IMR-90 (cell line): ENCODE measurements at places on chromosomes 3 and 15.

- no peak for DNase-seq
Measured at GRCh38 chr15:46525984-46526725, 891.3 kb downstream of the SQOR start.

GRCh38 chr3:46460051-46460450 is 4.7 kb downstream of the LTF start:
- DNase-seq = no peak

DNA sequence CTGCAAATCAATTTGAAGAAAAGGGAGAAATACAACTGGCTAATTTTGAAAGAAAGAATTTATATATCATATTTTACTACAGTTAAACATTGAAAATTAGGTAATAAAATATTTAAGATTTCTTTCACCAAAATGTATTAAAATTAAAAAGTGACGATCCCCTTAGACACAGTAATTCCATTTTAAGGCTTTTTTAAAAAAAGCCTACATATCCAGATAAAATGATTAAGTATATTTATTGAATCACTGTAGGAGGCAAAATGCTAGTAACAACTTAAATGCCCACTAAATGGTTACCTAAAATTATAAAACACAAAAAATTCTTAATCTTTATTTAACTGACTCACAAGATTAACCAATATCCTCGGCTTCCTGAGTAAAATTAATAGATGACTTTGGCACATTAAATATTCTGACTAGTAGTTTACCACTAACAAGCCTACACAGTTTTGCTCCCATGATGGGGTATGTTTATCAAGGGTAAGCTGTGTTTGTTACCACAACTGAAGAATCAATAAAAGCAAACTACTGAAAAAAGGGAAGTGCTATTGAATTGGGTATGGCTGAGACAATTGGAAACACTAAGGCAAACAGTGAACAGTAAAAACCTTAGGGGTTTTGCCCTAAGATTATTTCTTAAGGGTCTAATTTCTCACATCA is 28.4 kb downstream of the ANKRD28 start:
- no peak for DNase-seq

GRCh38 chr3:99365979-99366378 is 272.4 kb upstream of the COL8A1 start:
- DNase-seq = no peak

- peak; percentile 35 for DNase-seq
Measured at GRCh38 chr3:112738366-112738765, 97.4 kb upstream of the CCDC80 start.

- no peak for DNase-seq
Measured at GRCh38 chr3:150454085-150454484, 46.0 kb downstream of the TSC22D2 start.

- no peak for DNase-seq
Measured at GRCh38 chr3:58403513-58404109, 30.0 kb downstream of the PDHB start.

DNA sequence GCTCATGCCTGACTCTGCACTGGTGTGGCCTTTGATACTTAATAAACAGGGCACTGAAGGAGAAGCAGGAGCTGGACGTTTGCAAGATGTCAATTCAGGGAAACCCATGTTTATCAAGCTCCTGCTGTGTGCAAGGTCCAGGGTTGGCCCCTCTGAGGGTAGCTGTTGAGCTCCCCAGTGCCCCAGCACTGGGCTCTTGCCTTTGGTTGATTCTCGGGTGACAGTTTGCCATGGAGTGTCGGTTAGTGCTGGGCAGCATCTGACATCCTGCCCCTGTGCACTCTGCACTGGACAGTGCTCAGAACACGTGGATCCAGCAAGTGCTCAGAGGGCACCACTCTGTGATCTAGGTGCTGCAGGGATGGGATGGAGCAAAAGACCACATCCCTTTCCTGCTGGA is 7.3 kb downstream of the HDAC11 start:
- no peak for DNase-seq

GRCh38 chr15:66797921-66798320 is 95.9 kb downstream of the SMAD6 start:
- no peak for DNase-seq

GRCh38 chr3:39460677-39461076 is 6.8 kb upstream of the MOBP start:
- DNase-seq = no peak

GRCh38 chr15:98289747-98290146 is 329.2 kb downstream of the ARRDC4 start:
- DNase-seq = no peak

- DNase-seq = no peak
Measured at GRCh38 chr3:65861718-65862117, 177.0 kb downstream of the MAGI1 start.

DNA sequence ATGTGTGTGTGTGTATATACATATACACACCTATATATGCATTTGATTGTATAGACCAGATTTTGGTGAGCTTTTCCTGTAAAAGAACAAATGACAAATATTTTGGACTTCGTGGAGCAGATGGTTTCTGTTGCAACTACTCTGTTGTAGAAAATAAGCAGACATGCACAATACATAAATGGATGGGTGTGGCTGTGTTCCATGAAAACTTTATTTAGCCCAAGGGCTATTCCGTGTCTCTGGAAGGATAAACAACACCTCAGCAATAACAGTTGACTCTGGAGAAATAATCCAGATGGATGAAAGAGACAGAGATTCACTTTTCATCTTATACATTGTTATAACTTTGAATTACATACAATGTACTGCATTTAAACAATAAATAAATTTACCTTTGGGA is 441.4 kb downstream of the CNTN3 start:
- no peak for DNase-seq

GRCh38 chr3:169835533-169835932 is 22.8 kb upstream of the LRRC34 start:
- DNase-seq = no peak

DNA sequence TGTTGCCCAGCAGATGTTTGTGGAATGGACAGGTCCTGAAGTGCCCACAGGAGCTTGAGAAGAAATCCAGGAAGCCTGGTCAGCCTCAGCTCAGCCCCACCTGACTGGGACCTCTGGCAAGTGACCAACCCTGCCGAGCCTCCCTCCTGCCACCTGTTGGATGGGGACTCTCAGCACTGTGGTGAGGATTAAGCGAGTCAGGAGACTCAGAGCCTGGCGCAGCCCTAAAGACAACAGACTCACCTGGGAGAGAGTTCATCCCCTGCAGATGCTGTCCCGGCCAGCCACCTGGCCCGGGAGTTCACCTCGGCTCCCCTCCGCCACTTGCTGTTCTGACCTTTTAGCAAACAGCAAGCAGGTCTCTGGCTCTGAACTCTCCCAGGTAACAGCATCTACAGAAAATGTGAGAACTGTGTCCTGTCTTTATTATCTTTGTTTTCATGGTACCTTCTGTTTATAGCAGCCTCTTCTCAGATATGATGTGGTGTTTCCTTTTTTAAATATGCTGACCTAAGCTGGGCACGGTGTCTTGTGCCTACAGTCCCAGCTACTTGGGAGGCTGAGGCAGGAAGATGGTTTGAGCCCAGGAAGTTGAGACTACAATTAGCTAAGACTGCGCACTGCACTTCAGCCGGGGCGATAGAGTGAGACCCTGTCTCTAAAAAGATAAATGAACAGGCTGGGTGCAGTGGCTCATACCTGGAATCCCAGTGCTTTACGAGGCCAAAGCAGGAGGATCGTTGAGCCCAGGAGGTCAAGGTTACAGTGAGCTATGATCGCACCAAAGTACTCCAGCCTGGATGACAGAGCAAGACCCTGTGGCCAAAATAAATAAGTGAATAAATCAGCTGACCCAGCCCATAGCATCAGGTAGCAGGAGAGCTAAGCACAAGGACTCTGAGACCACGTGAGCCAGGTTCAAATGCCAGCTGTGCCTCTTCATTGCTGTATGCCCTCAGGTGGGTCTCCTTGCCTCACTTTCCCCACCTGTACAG is 32.4 kb upstream of the SLC6A6 start:
- DNase-seq = no peak

DNA sequence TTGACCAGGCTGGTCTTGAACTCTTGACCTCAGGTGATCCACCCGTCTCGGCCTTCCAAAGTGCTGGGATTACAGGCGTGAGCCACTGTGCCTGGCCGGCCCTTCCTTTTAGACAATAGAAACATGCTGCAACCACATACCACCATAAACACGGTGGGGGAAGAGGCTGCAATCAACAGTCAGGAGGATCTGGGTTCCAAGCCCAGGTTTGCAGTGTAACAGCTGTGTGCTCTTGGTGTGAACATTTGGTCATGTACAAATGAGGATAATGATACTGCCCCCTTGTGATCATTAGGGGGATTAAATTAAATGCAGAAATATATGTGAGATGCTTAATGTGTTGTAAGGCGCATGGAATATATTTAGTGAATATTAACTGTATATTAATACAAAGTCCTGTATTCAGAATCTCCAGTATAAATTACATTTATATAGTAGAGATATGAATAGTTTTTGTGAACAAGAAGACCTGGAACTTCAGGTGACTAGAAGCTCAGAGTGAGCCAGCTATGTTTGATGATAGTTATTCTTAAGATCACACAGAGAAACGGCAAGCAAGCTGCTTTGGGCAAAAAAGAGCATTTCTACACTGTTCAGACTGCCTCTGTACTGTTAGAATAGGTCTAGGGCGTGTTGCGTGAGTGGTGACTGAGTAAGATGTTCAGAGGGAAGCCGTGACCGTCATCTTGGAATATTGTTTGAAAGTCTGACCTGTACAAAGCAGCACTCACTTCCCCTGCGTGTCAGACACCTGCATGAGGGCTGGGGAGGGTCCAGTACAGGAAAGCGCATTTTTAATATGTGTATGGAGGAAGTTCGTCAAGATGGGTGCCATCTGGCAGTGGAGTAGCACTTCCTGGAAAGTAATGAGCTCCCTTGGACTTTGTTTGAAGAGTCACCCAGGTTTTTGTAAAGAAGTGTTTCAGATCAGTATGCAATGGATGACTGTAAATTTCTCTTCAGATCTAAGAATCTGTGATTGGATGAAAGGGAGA is 125.8 kb downstream of the PGPEP1L start:
- peak; percentile 72 for DNase-seq

- DNase-seq = no peak
Measured at GRCh38 chr15:89551550-89551949, 23.7 kb upstream of the TICRR start.

DNA sequence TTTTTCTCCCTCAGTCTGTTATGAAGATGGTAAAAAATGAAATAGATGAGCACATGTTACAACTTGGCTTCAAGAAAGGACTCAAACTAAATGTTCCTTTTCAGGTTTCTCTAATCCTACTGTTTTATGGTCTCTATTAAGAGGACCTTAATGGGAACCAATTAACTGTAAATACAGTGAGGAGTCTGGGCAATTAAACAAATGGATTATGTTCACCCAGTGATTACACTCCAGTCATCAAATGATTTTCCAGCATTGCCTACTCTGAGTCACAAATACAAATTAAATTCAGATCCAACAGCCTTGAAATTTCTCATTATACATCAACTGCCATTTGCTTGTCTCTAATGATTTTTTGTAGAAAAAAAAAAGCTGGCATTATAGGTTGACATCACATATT is 129.2 kb downstream of the NEK10 start:
- no peak for DNase-seq

GRCh38 chr15:99282586-99282985 is 31.3 kb downstream of the LRRC28 start:
- no peak for DNase-seq

- DNase-seq = peak; percentile 69
Measured at GRCh38 chr15:55742927-55743728, at the start of gene PRTG. PRTG (minus strand) TSS chr15:55743152; CDS start chr15:55742931, 221 bp downstream.

DNA sequence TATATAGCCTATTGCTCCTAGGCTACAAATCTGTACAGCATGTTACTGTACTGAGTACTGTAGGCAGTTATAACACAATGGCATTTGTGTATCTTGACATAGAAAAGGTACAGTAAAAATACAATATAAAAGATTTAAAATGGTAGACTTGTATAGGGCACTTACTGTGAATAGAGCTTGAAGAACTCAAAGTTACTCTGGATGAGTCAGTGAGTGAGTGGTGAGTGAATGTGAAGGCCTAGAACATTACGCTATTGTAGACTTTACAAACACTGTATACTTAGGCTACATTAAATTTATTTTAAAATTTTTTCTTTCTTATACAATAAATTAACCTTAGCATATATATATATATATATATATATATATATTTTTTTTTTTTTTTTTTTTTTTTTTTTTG is 140.0 kb upstream of the UBE2E1 start:
- DNase-seq = peak; percentile 70

DNA sequence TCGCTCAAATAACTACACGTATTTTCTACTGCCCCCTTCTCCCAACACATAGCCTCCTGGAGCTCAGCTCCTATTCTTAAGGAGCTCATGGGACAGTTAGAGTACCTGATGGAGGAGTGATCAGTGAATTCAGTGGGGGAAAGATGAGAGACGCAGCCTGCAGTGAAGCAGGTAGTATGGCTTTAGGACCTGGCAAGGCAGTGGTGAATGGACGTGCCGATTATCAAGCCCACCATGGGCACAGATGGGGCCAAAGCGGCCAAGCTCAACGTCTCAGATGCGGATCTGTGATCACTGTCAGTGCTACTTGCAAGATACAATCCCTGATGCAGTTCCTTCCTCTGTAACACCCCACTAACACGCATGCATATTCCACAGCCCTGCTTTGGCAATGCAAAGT is 45.8 kb upstream of the ATP2B2 start:
- DNase-seq = no peak

- no peak for DNase-seq
Measured at GRCh38 chr15:83919978-83920510, 266.1 kb downstream of the ADAMTSL3 start.

GRCh38 chr15:67196672-67197363 is 57.6 kb downstream of the AAGAB start:
- DNase-seq = peak; percentile 93

GRCh38 chr3:187997490-187997889 is 156.5 kb upstream of the LPP start:
- peak; percentile 62 for DNase-seq

- DNase-seq = peak; percentile 75
Measured at GRCh38 chr3:55718521-55718921, 231.4 kb upstream of the WNT5A start.

- peak; percentile 37 for DNase-seq
Measured at GRCh38 chr15:29938361-29939335, 116.4 kb upstream of the TJP1 start.

- peak; percentile 92 for DNase-seq
Measured at GRCh38 chr15:65110676-65111292, 4.2 kb downstream of the UBAP1L start.

GRCh38 chr3:127092776-127093175 is 100.2 kb upstream of the PRR23E start:
- no peak for DNase-seq

- DNase-seq = no peak
Measured at GRCh38 chr3:72175296-72175858, 390.4 kb upstream of the PROK2 start.

GRCh38 chr3:71728632-71729342 is 3.6 kb upstream of the EIF4E3 start:
- no peak for DNase-seq

GRCh38 chr15:101066501-101067408 is 147.6 kb downstream of the LRRK1 start:
- DNase-seq = no peak

DNA sequence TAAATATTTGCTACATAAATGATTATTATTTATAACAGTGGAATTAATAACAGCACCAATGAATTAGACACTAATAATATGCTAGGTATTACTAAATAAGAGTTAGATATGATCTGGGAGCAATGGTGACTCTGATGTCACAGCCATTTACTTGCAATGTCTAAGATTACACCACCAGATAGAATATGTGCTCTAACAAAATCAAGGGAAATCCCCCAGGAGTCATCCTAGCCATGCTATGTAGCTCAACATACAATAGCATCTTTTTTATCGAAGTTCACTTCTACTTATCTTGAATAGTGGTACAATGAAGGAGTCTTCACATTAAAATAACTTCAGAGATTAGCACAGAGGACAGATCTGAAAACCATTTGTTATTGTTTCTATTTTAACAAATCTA is 154.0 kb downstream of the FMN1 start:
- DNase-seq = peak; percentile 55
